ENCODE measurements at places on chromosomes 7 and 10. TPM values are rescaled to one million over a fixed set of nuclear protein-coding genes. Genes with fewer than 3 reads are reported as not detected.
A peak's percentile ranks its signal among the peaks of the same experiment; 100 is the strongest.

DNA sequence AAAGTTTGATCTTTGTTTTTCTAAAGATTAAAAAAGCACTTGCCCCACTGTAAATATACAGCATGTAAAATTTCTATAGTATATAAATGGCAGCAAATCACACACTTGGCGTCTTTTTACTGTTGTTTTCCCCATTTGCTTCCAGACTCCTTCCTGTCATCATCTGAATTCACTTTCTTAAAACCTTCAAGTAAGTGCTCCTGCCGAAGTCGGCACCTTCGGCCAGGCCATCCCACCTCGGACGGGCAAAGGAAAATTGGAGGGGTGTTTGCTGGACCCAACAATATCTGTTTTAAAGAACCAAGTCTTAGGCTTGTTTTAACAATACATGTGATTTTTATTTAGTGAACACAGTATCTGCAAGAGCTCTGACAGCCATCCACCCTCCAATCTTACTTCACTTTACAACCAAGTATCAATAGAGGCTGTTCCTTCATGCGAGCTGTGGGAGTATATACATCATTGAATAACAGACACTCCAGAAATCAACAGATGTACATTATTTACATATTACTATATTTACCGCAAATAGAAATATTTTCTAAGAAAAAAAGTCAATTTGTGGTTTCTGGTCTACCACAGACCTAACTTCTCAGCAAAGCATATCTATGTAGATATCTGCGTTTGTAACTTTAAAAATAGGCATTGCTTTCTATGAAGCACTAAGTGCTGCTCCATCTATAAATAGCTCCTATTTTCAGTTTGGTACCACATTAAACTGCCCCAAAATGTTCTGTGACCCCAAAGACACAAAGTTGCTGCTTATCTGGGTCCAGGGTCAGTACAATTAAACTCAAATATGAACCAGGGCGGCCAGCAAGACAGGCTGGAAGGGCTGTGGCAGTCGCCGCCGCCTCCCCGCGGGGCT lies 110.7 kb downstream of the CYTH3 start:
- no peak for DNase-seq

Gene WAPL
- total RNA-seq = 26.7 TPM

- DNase-seq = no peak
Observed at GRCh38 chr10:110434489-110435096, 63.1 kb upstream of the DUSP5 start.

DNA sequence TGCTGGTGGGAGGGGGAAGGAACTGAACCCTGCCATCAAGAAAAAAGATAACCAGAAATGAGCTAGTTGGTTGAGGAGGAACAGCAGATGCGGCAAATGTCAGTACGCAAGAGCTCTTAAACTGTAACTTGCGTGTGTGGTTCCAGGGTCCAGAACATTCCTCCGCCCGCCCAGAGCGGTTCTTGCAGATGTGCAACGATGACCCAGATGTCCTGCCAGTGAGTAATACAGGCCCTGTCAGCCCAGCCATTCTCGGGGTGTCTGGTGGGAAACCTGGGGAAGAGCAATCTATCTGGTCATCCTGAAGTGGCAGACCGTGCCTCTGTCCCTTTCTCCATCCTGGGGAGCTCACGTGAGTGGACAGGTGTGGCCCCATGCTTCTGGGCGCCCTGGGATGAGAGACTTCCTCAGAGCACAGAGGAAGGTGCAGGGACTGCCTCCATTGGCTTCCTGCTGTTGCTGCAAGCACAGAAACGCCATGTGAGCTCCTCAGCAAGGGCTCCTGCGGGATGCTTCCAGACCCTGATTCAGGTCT lies 50.5 kb upstream of the ZMIZ2 start:
- DNase-seq = no peak

- DNase-seq = no peak
Observed at GRCh38 chr10:21290499-21291160, 234.9 kb downstream of the SKIDA1 start.

DNA sequence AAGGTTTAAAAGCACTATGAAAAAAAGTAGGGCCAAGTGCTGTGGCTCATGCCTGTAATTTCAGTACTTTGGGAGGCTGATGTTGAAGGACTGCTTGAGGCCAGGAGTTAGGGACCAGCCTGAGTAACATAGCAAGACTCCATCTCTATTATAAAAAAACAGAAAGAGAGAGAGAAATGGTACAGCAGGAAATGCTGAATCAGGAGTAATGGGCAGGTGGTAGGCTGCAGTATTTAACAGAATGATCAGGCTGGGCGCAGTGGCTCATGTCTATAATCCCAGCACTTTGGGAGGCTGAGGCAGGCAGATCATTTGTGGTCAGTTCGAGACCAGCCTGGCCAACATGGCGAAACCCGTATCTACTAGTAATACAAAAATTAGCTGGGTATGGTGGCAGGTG lies 49.6 kb downstream of the SCD start:
- DNase-seq = no peak

DNA sequence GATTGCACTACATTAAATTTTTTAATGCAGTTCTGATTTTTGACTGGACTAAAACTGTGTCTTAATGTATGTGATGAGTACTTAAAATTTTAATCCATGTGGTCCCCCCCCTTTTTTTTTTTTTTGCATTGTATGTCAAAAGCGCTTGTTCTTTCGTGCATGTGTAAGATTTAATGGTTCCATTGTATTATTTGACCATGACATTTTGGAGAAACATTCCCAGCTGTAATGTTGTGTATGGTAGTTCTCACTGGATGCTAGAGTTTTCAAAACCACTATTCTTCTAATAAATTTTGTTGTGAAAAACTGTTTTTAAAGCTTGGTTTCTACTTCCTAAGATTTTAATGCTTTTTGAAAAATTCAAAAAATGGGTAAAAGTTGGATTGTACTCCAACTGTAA lies 132.0 kb downstream of the LCOR start:
- DNase-seq = no peak

DNA sequence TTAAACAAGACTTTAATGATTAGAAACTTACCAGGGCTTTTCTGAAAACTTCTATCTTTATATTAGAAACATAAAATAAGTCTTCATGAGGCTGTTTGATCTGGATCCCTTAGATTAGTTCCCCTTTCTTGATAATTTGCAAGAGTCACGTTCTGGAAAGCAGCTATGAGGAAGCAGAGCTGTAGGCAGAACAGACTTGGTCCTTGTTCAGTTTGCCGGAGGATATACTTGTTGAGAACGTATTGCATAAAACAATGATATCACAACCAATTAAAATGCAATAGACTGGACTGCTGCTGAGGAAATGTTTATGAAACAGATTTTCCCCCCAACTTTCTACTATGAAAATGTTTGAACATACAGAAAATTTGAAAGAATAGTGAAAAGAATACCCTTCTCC lies 2.8 kb downstream of the SAMD9L start:
- DNase-seq = no peak

DNA sequence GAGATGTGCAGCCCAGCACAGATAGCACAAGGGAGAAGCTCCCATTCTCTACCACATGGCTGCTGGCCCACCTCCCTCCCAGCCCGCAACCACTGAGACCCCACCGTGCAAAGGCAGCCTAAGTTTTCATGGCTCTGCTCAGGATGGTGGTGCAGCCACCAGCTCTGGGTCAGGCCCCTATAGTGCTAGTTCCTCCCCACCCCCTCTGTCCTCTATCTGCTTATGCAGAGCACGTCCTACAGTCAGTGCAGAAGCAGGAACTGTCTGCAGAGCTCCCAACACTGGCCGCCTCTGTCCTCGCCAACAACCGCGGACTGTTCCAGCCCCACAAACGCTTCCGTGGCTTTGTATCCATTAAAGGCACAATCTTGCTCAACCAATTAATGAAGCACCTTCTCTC lies 278.9 kb downstream of the GRID1 start:
- DNase-seq = no peak

GRCh38 chr10:63388421-63389031 lies 77.3 kb downstream of the JMJD1C start:
- DNase-seq = no peak

DNA sequence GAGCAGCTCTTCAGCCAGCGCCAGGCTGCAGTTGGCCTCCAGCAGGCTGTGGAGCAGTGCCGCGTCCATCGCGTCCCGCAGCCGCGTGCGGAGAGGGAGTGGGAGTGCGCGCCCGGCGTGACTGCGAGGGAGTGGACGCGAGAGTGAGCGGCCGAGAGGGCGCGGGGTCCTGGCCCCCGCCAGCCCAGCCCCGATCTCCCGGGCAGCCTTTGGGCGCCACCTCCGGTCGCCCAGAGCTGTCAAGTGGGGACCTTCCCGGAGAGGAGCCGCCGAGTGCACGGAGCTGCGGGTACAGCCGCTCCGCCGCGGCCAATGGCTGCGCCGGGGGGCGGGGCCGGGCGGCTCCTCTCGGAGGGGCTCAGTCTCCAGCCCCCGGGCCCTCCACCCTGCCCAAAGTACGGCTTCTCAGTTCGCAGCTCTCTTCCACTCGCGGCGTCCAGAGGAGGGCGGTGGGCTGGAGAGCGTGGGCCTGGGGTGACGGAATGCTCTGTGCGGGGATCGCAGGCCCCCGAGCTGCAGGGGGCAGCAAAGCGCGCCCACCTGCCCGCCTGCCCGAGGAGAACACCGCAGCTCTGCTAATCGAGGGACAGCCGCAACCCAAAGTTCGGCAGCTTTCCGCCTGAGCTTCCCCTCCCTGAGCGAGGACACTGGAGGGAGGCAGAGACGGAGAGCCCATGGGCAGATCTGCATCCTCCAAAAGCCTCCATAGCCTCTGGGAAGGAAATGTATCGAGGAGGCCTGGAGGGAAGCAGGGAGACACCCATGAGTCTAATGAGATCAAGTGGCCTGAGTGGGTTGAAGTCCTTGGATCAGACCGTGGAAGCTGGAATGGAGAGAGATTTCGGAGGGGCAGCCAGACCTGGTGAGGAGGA lies at the start of gene CRHR2:
Gene CRHR2, minus strand, starts transcription at position 245 of the 872 bp plus-strand sequence. Its CDS starts 176 bp downstream, at position 69.
- DNase-seq = peak; percentile 52

- DNase-seq = no peak
Observed at GRCh38 chr7:80859272-80859970, 59.4 kb downstream of the SEMA3C start.

Gene PCBD1
- total RNA-seq = 170 TPM

GRCh38 chr7:17242504-17242903 lies 55.9 kb upstream of the AHR start:
- DNase-seq = no peak

Gene DPYSL4
- total RNA-seq = 18.2 TPM

- no peak for DNase-seq
Observed at GRCh38 chr7:264541-265191, 25.3 kb upstream of the FOXL3 start.

Gene SMO
- 5.3 TPM for total RNA-seq

DNA sequence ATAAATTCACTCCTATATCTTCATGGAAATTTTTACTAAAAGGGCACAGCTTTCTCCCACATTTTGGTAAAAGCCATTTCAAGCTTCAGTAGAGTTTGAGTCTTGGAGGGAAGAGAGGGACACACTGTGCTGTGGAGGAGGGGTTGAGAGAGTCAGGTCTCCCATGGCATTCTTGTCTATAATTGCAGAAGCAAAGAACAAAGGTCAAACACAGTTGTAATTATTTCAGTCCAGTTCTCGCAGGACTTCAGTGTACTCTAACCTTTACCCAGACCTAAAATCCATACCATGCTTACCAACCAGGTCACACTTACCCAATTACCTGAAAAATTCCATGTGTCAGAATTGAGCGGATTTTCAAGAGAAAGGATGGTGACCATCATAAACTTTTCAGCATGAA lies 298.4 kb downstream of the XPNPEP1 start:
- DNase-seq = no peak
